ENCODE measurements at places on chromosomes 5 and 9.

DNA sequence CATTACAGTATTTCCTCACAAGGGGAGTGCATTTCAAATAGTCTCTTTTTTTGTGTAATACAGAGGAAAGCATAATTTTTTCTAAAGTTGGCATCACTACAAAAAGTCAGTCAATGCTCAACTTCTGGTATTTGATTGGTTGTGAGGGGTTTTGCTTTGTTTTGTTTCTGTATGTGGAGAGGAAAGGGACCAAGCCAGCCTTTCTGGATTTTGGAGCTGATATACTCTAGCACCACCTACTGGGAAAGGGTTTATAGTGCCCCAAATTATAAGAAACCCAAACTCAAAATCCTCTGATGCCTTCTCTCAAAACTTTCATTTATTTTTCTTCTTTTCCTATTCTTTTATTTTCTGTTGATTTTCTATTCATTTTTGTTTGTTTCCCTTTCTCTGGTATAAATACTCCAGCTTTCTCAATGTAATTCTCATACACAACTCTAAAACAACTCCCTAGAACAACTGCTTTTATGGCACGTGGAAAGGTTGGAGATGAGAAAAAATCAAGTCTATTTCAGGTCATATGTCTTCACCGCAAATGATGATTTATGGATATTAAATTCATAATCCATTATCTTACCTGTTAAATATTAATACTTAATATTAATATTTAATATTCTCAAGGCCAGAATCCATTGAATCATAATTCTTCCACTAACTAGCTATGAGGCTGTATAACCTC lies 69.5 kb upstream of the ANXA1 start:
- no peak for DNase-seq

DNA sequence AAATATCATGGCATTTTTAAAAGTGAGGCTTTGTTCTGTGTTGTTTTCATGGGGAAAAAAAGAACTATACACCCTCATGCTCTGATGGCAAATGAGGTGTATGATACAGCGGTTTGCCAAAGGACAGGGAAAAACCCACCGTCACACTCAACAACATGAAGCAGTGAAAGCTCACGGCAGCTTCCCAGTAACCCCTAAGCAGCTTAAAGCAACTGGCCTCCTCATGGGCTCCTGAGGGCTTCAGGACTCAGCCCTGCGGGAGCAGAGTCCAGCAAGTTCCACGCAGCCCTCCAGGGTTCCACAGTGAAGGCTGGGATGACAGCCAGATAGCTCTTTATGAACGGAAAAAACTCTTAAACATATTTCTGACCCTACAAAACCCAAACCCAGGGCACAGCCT lies 12.9 kb downstream of the BARHL1 start:
- DNase-seq = no peak

DNA sequence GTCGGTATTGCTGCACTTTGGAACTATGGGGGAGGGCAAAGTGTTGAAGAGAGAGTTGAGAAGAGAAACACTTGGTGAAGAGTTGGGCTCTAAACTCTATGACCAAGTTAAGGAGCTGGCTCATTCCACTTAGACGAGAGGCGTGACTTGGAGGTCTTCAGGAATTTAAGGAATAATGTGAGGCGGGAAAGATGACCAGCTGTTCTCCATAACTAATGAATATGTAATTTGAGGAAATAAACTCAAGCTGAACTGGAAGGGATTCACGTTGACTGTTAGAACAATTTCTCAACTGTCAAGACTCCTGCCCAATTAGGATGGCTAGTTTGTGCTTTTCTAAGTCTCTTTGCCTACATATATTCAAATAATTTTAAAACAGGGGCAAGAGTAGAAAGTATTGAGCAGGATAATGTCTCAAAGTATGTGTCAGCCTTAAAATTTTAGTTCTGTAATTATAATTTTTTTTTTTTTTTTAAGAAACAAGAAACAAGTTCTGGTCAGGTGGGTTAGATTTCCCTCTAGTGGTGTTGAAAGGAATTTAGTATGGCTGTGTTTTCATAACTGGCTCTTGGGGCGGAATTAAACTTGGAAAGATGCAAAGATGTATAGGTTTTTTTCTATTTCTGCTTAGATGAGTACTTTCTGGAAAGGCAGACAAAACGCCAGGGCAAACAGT lies 33.4 kb downstream of the TMEM252 start:
- no peak for DNase-seq

DNA sequence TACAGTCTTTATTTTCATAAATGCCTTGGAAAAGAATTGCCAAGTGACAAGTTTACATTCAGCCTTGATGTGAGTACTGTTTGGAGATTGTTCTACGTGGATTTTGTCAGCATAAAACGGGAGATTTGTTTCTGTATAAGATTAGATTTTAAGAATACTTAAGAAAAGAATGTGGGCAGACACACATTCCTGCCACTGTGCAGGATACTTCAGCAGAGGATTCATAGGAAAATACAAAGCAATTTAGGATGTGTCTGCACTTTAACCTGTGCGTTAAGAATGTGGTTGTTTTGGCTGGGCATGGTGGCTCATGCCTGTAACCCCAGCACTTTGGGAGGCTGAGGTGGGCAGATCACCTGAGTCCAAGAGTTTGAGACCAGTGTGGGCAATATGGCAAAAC lies 37.2 kb downstream of the GPR107 start:
- no peak for DNase-seq

- DNase-seq = no peak
Observed at GRCh38 chr9:87663556-87663955, 62.4 kb upstream of the CTSL start.

DNA sequence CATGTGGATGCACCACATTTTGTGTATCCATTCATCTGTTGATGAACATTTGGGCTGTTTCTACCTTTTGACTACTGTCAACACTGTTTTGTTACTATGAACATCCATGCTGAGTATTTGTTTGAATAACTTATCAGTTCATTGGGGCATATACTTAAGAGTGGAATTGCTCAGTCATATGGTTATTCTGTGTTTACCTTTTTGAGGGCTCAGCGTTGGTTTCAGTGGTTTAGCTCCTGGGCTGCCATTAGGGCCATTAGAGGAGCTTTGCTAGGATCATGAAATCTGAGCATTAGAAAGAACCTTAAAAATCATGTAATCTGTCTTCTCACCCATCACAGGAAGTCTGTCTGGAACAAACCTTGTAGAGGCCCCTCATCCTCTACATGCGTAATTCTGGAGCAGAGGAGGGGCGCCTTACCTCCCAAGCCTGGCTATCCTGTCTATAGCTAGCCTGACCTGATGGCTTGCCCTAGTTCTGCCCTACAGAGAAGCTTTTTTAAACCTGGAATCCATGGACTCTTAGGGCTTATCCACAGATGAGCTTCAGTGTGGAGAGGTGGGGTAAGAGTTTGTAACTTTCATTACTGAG lies 92.9 kb downstream of the PDZD2 start:
- DNase-seq = no peak

- DNase-seq = no peak
Observed at GRCh38 chr5:114782177-114782576, 387.5 kb downstream of the TRIM36 start.

GRCh38 chr5:181243564-181244343 lies at the start of gene RACK1:
TSS of gene RACK1 (minus strand) at chr5:181243906. CDS start at chr5:181243800, 106 bp downstream.
- DNase-seq = peak; percentile 51

- no peak for DNase-seq
Observed at GRCh38 chr9:111527347-111527746, 2.4 kb downstream of the ZNF483 start.

GRCh38 chr9:73031350-73031749 lies 78.5 kb upstream of the ALDH1A1 start:
- no peak for DNase-seq

DNA sequence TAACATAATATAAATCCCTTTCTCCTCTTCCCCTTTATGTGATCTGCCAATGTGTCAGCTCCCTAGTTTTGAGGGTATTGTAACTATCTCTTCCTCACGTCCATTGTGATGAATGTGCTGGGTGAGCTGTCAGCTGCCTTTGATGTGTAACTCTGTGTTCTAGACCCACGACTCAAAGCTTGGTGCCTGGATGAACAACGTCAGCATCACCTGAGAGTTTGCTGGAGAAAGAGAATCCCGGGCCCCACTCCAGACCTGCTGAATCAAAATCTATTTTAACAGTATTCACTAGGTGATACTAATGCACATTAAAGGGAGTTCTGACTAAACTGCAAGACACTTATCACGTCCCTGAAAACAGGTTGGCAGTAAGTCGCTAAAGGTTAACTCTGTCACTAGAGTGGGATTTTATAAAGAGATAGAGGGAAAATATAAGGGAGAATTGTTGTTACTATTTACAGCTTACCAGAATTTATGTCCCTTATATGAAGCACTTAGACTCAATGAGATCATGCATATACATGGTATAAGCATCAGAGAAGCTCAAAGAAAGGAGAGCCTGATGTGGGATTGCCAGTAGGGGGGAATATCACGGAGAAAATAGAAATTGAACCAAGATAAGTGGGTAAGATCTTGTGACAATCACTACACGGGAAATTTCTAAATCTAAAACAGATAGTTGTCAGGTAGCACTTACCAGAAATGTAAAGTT lies 423.8 kb upstream of the SLC30A5 start:
- no peak for DNase-seq

DNA sequence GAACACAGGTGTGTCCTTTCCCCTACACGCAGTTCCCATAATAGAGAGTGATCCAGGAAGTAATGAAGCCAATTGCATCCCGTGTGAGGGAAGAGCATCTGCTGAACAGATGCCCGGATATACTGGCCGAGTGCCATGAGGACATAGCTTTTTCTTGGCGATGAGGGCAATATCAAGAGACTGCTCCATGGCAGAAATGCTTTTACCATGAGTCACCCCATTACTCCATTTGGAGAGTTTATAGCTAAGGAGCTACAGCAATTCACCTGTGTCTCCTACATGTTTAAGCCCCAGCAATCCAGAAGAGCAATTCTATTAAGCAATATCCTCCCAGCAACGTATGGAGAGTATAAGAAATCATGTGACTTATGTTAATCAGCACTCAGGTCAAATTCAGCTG lies 222.0 kb upstream of the KLF4 start:
- peak; percentile 87 for DNase-seq

- DNase-seq = no peak
Observed at GRCh38 chr5:135053278-135053677, 19.2 kb upstream of the PITX1 start.

GRCh38 chr9:1042466-1042865 lies 7.7 kb upstream of the DMRT2 start:
- no peak for DNase-seq

DNA sequence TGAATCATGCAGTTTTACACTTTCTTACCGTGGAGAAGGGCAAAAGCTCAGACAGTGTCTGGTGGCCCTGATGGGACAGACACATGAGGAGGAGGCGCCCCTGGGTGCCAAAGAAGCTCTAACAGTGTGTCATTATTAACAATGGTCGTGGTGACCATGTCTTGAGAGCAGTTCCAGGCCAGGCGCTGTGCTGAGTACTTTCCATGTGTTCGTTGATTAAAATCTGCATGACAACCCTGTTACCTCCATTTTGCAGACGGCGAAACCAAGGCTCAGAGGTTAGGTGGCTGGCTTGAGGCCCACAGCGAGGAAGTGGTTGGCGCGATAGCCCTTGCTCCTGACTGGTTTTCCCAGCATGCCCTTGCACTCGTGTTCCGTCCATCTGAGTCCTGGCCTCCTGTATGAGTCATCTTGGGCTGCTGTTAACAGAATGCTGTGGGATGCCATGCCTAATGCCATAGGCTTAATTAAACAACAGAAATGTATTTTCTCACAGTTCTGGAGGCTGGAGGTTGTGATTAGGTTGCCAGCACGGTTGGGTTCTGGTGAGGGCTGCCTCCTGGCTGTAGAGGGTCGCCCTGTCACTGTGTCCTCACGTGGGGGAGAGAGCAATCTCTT lies 92.0 kb downstream of the AMBP start:
- no peak for DNase-seq
